ENCODE measurements at places on chromosomes 7 and 10. TPM values are rescaled to one million over a fixed set of nuclear protein-coding genes. Genes with fewer than 3 reads are reported as not detected.

The FAM149B1 gene
- 39.1 TPM for total RNA-seq

The AMZ1 gene
- 0.75 TPM for total RNA-seq

The LHPP gene
- 6.6 TPM for total RNA-seq

DNA sequence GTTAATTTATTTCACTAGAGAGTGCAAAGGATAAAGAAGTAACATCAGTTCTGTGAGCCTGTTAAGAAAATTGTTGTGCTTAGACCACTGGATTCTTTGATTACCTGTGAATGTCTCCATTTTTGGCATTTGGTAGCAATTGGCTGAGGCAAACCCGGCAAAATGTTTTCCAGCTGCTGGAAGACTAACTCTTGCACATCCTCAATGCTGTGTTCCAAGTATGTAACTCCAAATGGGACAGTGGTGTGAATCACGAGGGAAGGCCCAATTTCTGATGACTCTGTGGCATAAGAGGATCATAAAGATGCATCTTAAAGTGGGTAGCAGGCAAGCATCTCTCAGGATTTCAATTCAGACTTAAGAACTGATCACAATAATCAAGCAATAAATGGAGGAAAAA lies 268.8 kb downstream of the RNLS start:
- H3K27me3 ChIP-seq = no peaks in the 10 kb centered on the region
- no peak overlapping the region for H3K4me3 ChIP-seq
- no peaks in the 10 kb centered on the region for H3K4me1 ChIP-seq
- no peak for DNase-seq

DNA sequence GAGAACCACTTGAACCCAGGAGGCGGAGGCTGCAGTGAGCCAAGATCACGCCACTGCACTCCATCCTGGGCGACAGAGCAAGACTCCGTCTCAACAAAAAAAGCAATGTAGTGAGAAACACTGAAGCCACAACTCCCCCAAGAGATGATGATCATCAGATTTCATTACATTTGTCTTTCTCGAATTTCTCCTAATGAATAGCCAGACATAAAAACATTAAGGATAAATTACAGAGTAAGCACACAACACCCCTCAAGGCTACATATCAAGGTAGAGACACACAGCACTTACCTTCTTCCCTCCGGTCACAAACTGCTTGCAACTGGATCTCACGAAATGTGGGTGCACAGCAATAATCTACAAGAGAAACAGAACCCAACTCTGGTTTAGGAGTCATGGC lies 91.5 kb downstream of the VPS41 start:
- H3K27me3 ChIP-seq = no peaks in the 10 kb centered on the region
- H3K4me3 ChIP-seq = no peak overlapping the region
- H3K4me1 ChIP-seq = no peaks in the 10 kb centered on the region

DNA sequence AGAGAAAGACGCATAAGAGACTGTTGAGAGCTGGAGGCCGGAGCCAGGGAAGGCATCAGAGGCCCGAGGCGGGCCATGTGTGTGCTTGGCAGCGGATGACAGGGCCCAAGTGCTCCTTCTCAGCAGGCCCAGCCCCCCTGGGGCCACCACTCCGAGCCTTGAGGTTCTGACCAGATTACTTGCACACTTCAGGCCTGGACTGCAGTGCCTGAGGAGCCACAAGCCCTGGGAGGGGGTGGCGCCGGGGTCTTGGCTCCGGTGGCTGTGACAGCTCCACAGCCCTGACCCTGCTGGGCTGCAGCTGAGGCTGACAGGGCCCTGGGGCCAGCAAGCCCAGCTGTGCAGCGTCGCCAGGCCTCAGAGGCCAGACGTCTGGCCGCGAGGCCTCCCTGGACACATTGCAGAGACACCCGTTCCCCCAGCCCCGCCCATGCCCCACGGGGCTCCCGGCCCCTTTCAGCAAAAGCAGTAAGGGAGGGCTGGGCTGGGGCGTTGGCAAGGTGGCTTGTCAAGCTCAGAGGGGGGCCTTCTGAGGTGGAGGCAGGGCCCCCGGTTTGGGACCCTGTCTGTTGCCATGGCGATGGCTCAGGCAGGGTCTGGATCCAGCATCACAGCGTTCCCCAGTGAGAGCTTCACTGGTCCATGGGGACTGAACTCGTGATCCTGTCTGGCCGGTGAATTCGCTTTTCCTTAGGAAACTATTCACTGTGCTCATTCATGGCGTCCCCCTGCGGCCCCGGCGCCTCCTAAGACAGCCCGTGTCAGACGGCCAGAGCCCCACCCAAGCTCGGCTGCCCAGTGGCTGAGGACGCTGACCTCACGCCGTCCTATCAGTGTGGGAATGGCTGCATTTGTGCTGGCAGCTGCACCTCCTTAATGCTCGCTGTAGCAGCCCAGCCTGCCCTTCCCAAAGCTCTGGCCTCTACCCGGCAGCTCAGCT lies 5.7 kb downstream of the ELN start:
- H3K27ac ChIP-seq = no peak overlapping the region
- peaks cover 6% of the 10 kb centered on the region for H3K27me3 ChIP-seq
- H3K4me1 ChIP-seq = no peaks in the 10 kb centered on the region
- H3K4me3 ChIP-seq = no peak overlapping the region
- H3K36me3 ChIP-seq = no peaks in the 10 kb centered on the region

GRCh38 chr7:106462365-106462859 lies 177.6 kb upstream of the NAMPT start:
- peak; percentile 81 for DNase-seq
- no peaks in the 10 kb centered on the region for H3K27me3 ChIP-seq
- 0 out of 2 replicates have a peak, but pooled peaks cover 6% of the 10 kb centered on the region for H3K36me3 ChIP-seq
- H3K27ac ChIP-seq = no peak overlapping the region
- peaks cover 28% of the 10 kb centered on the region for H3K4me1 ChIP-seq
- no peak overlapping the region for H3K4me3 ChIP-seq

Measured in PC-3 (cell line).